ENCODE measurements at places on chromosomes 11 and 22.
A peak's percentile ranks its signal among the peaks of the same experiment; 100 is the strongest.

GRCh38 chr11:39732001-39732400 is 1727.5 kb downstream of the LRRC4C start:
- DNase-seq = no peak

DNA sequence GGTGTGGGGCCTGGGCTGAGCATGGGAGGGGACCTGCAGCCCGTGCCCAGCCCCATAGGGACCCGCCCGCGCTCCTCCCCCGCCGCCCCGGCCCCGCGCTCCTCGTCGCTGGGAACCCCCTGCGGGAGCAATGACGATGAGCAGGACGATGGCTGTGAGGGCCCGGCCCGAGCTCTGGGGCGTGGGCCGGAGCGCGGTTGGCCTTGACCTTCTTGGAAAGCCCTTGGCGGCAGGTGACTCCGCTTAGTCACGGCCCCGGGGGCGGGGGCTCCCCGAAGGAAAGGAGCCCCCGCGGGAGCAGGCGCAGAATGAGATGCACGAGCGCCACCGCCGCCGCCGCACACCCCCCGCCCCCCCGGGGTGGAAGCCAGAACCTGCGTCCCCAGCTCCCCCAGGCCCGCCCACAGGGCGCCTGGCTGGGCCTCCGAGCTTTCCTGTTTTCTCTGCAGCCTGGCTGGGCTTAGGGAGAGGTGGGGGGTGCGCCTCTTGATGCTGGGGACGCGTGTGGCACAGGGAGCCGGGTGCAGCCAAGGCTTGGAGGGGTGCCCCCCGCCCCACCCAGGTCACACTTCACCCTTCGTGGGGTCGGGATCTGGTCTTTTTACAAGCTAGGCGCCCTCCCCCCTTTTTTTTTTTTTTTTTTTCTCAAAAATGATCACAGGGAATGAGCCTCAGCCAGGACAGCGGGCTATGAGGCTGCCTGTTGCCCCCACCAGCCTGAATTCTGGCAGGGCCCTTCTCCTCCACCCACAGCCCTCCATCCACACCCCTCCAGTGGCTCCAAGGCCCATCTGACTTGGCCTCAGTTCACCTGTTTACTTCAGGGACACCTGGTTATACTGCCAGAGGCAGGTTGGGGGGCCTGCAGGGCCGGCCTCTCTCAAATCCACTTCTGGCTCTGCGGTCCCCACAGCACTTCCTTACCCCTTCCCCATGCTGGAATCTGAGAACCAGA is 17.9 kb downstream of the CRELD2 start:
- DNase-seq = peak; percentile 98

DNA sequence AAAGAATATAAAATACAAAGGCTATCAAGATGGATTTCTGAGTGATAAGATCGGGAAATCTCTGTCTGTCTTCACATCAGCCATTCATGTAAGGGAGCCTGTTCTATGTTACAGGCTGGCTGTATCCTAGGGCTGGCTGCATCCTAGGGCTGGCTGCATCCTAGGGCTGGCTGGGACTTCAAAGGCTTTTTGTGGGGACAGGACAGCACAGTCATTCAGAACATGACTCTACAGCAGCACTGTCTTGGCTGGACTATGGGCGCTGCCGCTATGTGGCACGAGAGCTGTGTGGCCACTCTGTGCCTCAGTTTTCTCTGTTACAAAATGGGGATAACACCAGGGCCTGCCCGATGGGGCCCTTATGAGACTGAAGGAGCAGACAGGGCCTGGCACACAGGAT is 10.2 kb downstream of the ADAMTS8 start:
- DNase-seq = no peak

DNA sequence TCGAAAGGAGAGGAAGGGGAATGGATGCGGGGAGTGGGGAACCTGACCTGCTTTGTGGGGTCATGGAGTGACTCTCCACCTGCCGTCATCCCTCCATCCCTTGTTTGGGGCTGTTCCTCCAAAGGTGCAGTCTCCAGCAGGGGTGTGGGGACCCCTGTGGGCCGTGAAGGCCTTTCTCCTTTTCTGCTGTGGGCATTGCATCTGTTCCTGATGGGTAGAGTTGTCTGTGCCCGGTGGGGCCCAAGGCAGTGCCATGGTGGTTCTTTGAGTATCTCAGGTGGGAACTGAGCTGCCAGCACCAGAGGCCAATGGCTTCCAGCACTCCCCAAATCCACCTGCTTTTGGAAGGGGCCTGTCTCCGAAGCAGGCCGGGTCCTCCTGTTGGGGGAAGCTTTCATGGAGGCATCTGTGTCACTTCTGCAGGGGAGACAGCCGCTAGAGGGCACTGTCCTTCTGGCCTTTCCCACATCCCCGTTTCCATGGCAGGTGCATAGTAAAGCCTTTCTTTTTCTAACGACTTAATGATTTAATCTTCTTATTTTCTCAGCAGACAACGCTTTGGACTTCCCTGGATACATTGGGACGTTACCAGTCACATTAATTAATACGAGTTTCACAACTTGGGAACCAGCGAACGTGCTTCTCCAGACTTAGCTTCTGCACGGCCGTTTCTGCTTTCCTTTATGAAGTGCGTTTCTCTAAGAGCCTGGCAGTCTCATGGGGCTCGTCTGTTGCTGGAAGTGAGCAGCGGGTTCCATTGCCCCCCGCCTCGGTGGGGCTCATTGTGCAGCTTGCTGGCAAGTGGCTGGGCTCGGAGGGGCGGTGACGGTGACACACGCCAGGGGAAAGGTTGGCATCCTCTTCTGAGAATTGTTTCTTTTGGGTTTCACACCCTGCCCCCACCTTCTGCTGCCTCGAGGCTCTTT is 57.1 kb downstream of the PARVB start:
- peak; percentile 55 for DNase-seq

- no peak for DNase-seq
These were observed 68.4 kb downstream of the ELFN2 start for GRCh38 chr22:37358917-37359316.

DNA sequence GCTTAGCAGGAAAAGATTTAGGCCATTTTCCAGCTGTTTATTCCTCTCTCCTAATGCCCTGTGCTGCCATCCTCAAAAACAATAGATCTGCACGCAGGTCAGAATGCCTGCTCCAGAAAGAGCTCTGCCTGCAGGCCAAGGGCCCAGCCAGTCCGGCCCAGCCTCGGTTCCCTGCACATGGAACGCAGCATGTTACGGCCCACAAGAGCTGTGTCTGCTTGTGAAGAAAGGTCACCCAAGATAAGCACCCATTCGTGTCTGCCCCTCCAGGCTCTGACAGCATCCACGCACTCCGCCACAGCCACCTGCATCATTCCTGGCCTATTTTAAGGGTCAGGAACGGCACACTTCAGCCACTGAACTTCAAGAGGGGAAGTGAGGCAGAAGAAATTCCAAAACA is 152.2 kb downstream of the SPATA19 start:
- no peak for DNase-seq

DNA sequence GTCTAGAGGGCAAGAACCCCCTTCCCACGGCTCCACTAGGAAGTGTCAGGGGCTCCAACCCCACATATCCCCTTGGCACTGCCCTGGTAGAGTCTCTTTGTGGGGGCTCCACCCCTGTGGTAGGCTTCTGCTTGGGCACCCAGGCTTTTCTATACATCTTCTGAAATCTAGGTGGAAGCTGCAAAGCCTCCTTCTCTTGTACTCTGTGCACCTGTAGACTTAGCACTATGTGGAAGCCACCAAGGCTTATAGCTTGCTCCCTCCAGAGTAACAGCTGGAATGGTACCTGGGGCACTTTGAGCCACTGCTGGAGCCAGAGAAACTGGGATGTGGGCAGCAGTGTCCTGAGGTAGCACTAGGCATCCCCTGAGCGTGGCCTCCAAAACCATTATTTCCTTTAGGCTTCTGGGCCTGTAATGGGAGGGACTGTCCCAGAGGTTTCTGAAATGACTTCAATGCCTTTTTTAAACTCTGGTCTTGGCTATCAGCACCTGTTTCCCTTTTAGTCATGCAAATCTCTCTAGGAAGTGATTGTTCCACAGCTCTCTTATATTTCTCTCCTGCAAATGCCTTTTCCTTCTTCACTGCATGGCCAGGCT is 68.4 kb downstream of the TRAF6 start:
- no peak for DNase-seq

DNA sequence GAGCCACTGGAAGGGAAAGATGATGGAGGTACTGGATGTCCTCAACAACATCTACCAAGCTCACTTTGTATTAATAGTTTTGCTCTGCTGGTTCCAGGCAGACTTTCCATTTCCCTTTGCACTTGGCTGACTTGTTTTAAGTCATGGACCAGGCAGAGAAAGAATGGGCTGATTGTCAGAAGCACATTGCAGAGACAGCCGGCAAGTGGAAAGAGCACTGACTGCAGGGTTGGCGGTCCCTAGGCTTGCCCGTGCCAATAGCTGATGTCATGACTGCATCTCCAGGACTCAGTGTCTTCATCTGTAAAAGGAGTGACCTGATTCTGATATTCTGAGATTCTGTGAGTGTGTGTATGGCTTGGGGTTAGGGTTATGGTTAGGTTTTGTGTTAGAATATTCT is 20.9 kb upstream of the NNMT start:
- DNase-seq = no peak

GRCh38 chr11:83115551-83115950 is 41.4 kb upstream of the PCF11 start:
- no peak for DNase-seq

GRCh38 chr22:48180631-48181030 is 1418.2 kb downstream of the TBC1D22A start:
- no peak for DNase-seq

- DNase-seq = no peak
These were observed 346.8 kb upstream of the NARS2 start for GRCh38 chr11:78921509-78921908.
